A172 (cell line): ENCODE measurements at places on chromosomes 4 and X.
A peak's percentile ranks its signal among the peaks of the same experiment; 100 is the strongest.

- no peak for DNase-seq
Observed at GRCh38 chrX:133985164-133985966, at the start of gene GPC3. TSS of gene GPC3 (minus strand) at chrX:133985594.

DNA sequence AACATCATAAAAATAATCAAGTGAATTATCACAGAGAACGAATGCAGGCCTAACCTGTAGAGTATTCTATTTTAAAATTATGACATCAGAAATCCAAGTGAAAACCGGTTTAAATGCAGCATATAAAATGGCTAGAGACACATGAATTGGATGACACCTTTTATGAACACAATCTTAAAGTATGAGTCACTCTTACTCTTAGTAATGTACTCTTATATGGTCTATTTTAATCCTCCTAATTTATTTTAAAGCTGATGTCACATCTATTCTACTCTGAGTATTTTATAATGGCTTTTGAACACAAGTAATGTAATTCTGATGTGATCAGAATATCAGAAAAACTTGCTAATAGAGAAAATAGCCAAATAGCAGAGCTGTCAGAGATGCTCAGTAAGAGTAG is 161.4 kb upstream of the RADX start:
- DNase-seq: no peak

DNA sequence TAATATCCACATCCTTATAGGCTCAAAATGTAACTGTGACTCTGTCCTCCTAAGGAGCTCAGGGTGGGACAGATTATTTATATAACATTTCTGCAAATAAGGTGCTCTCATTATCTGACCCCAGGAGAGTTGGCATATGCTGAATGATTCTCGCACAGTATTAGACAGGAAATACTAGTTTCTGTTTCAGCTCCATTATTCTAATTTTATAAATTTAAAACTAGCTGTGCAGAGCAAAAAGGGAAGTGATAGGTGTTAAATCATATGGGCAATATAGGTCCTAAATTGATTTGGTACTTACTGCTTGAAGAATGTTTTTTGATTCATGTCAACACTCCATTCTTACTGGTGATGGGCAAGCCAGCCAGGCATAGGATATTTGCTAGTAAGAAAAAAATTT is 141.5 kb downstream of the GLRA2 start:
- no peak for DNase-seq

- no peak for DNase-seq
Observed at GRCh38 chr4:56651056-56651350, 30.1 kb downstream of the HOPX start.

DNA sequence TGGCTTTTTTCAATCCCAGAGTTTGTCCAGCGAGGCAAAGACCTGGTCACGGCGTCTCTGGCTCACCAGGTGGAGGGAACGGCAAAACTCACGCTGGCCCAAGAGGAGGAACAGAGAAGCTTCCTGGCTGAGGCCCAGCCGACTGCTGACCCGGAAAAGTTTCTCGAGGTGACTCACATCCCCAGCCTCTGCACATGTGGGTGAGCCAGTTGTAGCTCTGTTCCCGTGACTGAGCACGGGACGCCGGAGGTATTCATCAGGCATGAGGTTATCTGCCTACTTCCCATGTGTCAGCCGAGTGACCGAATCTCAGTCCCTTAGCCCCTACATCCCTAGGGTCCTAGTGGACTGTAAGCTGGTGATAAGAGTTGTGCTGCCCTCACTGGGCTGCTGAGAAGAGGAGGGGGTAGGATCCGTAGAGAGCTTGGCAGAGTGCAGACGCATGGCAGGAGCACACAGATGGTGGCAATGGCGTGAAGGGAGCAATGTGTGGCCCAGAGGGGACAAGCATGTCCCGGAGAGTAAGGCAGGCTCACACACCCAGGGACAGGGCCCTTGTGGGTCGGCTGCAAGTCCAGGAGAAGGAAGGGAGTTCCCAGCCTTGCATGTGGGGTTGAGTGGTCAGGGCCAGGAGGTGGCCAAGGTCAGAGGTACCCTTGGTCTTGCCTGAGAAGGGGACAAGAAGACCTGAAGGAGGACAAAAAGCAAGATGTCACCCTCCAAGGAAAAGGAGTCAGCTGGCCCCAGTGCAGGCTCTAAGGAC is 42.9 kb downstream of the EVC start:
- DNase-seq: peak; percentile 79

- DNase-seq: no peak
Observed at GRCh38 chrX:2430265-2430825, 70.4 kb downstream of the DHRSX start.

GRCh38 chrX:19086102-19086772 is 36.0 kb downstream of the ADGRG2 start:
- DNase-seq: peak; percentile 37

- no peak for DNase-seq
Observed at GRCh38 chr4:101307899-101308298, 39.4 kb downstream of the PPP3CA start.

DNA sequence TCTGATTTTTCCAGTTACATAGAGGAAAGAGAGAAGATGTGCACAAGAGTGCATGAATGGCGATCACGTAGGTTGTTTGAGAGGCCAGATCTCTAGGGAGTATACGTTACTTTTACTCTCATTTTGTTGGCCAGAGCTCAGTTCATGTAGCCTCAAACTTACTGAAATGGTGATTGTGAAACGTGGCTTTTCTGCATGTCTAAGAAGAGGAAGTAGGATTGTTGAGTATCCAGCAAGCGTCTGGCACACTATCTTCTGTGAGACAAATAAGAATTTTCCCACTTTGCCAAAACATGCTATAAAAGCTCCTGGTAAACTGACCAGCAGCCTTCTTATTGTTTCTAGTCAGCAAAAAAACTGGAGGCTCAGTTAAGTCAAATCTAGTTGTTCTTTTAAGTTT is 264.5 kb upstream of the EMCN start:
- DNase-seq: no peak

DNA sequence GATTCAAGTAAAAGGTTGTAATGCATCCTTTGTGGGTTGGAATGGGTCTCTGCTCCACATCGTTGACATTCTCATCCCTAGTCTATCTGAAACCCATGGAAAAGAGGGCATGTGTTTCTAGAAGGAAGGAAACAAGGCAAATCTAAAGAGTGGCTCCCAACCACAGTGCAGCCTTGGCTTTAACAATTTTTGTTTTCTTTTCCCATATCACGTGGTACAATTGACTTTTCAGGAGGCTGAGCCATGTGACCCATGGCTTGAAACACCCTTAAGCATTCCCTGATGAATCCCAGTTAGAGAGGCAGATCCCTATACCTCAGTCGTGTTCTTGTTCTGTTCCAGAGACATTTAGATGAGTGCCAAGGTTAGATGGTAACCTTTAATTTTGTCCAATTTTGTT is 12.8 kb downstream of the DCUN1D4 start:
- DNase-seq: no peak
